Fibroblast of lung (primary cell): ENCODE measurements at places on chromosomes 12 and 14. TPM values are rescaled to one million over a fixed set of nuclear protein-coding genes. Genes with fewer than 3 reads are reported as not detected.

Gene CCND2
- 35.2 and 37.3 TPM in 2 replicates for total RNA-seq

GRCh38 chr14:34978444-34978843 lies 4.3 kb upstream of the SRP54 start:
- DNase-seq, result no peak

- DNase-seq, result no peak
Measured at GRCh38 chr12:105806400-105806770, 332.4 kb downstream of the NUAK1 start.

DNA sequence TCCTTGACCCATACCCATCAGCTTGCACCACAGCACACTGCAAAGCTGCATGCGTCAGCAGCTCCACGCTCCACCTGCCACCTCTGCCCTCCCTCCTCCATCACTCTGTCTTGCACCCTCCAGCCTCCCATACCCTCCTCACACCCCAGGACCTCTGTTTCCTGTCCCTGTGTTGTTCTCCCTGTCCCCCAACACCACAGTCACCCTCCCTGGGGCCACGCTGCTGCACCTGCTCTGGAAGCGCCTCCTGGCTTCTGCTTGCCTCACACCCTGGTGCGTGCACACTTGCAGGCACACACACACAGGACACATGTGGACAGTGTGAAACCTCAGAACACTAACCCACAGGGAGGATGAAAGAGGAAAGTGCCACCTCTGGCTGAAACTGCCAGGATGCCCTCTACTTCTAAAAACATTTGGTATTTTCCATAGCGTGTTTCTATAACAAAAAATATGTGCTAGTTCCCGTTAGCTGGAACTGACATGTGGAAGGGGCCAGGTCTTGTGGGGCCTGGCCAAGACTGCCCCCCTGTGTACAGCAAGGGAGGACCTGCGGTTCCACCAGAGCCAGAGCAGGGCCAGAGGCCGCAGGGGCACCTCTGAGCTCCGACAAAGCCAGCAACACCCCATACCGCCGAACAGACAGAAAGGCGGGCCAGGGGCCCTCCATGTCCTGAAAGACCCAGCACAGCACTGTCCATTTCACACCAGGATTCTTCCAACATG lies 10.0 kb downstream of the BRF1 start:
- no peak for DNase-seq

DNA sequence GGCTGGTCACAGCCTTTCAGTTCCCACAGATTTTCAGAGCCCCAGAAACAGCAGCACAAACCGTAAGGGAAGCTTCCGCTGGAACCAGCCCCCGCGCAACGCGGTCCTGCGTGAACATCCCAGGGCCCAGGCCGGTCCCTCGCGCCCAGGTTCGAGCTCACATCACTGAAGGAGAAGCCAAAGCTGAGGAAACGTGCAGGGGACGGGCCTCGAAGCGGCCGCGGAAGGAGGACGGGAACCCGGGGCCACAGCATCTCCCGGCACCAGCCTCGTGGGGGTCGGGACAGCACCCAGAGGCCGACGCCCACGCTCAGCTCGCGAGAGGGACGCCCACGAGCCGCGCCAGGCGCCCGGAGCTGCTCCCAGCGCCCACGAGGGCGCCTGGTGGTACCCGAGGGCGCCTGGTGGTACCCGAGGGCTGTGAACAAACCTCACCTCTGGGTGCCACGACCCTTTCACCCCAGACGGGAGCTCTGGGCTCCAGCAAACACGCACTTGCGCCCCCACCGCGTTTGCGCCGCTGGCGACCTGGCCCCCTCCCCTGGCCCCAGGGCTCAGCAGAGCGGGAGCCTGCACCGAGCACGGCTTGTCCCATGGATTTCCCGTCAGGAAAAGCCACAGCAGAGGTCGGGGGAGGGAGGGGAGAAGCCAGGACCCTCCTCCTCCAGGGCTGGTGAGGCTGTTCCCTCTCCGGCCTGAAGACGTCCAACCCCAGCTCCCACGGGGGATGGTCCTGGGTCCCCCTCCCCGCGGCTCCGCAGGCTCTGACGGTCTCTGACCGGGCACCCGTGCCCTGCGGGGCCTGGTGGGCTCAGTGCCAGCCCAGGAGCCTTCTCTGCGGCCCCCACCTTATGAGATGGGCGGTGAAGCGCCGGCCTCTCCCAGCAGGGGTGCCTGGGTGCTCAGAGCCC lies 6.9 kb downstream of the LRCOL1 start:
- no peak for DNase-seq

DNA sequence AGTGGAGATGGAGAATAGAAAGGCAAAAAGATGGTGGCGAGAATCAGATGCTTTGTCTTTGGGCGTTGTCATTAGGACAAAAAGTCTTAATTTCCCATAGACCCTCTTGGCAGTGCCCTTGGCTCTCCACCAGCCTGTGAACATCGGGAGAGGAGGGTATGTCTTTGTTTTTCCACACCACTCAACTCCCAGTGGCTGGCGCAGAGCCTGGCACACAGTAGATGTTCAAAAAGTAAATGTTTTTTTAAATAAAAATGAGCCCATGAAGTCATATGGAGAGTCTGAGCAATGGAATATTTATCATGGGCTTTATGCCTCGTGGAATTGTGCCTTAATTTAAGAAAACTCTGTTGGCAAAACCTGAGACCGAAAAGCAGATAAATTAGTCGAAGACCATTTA lies 90.4 kb downstream of the SRGAP1 start:
- no peak for DNase-seq

GRCh38 chr12:80401191-80401590 lies 42.8 kb upstream of the PTPRQ start:
- DNase-seq, result no peak

- peak; percentile 58 for DNase-seq
Measured at GRCh38 chr12:21656905-21657325, 727 bp downstream of the LDHB start.

Gene RNASE4
- 20.0 and 22.1 TPM in 2 replicates for total RNA-seq

Gene RNASE3
- total RNA-seq, result not detected in 2 replicates

DNA sequence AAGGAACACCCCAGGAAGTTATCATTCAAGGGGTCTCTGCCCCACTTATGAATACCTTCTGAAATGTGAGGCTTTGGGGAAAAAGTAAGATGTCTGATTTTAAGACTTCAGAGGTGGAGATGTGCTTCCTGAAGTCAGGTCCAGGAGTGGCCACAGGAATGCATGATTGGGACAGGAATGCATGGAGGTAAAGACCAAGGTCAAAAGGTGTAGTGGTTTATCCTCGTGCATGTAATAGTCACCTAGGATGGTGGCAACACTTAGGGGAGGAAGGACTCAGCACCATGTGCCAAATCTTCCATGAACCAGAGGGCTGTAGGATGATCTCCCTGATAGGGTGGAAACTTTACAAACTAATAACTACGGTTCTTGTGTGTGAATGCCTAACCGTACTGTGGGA lies 217.3 kb downstream of the C12orf75 start:
- DNase-seq, result no peak

Gene KRT83
- total RNA-seq, result not detected in 2 replicates

DNA sequence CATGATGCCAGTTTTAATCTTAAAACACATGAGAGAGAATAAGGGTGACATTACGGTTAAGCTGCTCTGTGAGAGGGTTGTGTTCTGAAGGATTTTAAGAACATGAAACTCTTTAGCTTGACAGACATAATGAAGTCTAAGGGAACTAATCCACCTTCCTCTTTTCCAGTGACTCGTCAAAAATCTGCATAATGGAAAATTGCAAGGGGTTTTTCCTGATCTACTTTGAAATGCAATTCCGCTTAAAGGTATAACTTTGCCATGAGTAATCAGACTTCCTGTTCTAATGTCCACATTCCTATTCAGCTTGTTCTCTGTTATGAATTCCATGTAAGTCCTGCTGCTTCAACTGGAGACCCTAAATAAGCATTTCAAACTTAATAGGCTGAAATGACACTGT lies at the start of gene ZNF705A:
TSS of gene ZNF705A (plus strand) at position 171 of the 400 bp plus-strand sequence. CDS start 15,611 bp downstream, outside the sequence.
- peak; percentile 89 for DNase-seq

GRCh38 chr12:104222976-104223375 lies 7.4 kb downstream of the TXNRD1 start:
- no peak for DNase-seq

Gene KRT75
- total RNA-seq, result not detected in 2 replicates

Gene ACVRL1
- total RNA-seq, result 20.8 and 36.2 TPM in 2 replicates

Gene GALNT8
- total RNA-seq, result under 0.01 TPM in 2 replicates

DNA sequence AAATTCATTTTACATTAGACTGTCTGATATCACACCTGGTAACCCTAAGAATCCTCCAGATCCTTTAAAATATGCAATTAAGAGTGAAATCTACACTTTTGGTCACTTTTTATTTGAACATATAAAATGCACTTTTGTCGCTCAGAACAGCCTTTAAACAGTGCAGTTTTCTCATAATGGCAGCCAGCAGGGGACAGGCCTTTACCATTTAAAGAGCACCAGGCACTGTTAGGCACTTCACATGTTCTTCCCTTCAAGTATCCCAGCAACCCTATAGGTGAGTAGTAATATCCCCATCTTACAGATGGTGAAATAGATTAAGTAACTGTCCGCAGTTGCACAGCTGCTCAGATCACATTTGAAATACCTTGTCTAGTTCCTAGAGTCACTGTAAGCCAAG lies 11.3 kb upstream of the SAMD4A start:
- DNase-seq, result no peak

DNA sequence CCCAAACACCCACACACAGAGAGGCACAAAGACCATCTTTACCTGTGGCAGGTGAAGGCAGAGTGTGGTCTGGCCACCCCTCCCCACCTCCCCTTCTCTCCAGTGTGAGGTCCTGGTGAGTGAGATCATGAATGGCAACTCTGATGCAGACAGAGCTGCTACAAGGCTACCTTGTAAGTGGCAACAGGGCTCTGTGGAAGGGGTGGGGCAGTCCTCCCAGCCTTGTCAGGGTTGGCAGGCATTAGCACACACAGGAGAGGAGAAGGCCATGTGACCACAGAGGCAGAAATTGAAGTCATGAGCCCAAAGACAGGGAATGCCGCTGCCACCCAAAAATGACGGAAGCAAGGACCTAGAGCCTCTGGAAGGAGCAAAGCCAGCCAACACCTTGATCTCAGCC lies 30.7 kb downstream of the VWF start:
- no peak for DNase-seq

- no peak for DNase-seq
Measured at GRCh38 chr12:13811061-13811460, 170.3 kb downstream of the GRIN2B start.

Gene ADCY4
- 1.3 and 7.4 TPM in 2 replicates for total RNA-seq

Gene C3AR1
- total RNA-seq, result 0.17 TPM in 1 of 2 replicates, not detected in the other

DNA sequence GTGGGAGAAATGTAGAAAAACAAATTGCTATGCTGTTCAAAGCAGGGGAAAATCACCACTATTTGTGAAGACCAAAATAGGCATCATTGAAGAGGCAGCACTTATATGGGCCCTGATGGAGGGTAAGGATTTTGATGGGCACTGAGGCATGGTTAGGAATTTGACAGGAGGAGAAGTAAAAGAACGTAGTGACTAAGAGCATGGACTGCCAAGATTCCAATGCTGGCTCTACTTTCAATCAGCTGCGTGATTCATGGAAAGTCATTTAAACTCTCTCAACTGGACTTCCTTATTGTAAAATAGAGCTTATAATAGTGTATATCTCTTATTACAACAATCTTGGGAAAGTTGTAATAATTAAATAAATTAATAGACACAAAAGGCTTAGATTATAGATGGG lies 267.7 kb upstream of the G2E3 start:
- DNase-seq, result peak; percentile 26

GRCh38 chr12:111570084-111570961 lies 28.8 kb downstream of the ATXN2 start:
- peak; percentile 70 for DNase-seq

DNA sequence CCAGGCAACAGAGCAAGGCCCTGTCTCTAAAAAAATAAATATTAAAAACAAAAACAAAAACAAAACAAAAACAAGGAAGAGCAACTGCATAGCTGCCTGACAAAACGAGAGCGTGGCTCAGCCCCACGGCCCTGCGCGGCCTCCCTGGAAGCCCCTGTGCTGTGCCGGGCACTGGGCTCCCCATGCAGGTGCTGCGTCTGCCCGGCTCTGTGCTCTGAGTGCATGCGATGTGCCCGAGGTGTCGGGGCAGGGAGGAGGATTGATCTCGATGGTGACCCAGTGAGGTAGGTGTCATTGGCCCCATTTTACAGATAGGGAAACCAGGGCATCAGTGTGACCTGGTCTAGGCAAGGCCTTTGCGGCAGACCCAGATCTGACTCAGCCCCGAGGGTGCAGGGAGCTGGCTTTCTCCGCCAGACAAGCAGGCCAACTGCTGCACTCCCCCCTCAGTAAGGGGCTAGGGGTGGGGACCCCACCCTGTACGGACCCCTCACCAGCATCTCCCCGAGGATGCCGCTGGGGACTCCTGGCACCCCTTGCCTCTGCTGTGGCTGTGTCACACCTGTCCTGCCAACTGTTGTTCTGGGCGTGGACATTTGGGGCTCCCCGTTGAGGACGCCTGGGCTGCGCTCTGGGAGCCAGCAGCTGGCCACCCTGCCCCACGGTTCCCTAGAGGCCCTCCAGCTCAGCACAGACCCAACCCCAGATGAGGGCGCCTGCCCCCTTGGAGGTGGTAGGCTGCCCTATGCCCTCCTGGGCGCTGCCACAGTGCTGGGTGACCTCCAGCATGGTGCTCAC lies 15.3 kb downstream of the GPR132 start:
- DNase-seq, result no peak

DNA sequence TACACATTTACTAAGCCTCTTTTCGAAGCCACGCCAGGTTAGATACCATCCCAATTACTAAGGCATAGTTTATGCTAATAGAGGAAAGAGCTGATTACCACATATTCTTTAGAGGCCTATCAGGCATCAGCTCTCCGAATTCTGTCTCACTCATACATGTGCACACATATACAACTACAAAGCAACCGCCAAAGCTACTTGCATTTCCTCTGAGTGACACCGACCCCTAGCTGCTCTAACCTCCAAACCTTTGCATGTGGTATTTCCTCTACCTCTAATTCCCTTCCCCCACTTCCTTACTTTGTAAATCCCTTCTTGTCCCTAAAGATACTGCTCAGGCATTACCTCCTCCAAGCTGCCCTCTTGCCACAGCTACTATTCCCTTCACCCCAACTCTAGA lies 107.2 kb downstream of the DUSP6 start:
- peak; percentile 25 for DNase-seq

DNA sequence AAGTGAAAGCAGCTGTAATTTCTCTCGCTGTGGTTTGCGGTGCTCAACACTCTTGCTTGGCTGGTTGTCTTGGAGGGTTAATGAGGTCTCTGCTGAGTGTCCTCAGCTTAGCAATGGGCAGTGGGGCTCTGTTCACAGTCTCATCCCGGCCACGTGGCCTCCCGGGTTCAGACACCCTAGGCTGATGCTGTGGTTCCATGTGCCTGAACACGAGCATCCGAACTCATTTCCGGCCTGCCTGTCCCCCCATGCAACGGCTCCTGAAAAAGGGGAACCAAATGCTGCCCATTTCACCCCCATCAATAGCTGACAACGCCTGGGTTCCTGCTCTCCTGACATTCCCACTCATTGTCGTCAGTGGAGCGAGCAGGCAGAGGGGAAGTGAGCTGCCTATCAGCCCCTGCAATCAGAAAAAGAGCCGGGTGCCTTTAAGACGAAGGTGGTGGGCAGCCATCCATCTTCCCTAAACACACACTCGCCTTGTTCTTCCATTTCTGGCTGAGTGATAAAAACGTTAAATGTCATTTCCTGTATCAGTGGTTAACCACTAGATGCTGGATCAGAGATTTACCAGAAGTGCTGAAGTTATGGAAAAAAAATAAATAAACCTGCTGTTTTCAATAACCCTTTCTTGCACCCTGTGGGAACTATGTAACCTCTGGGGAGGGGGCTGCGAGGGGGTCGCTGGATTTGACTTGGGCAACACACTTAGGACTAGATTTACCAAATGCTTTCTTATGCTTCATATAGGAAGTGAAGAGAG lies 60.3 kb upstream of the BCL2L14 start:
- DNase-seq, result peak; percentile 93

GRCh38 chr14:49851813-49852212 lies 775 bp downstream of the NEMF start:
- DNase-seq, result no peak
